Activated T-cell treated with anti-CD3 and anti-CD28 coated beads for 1 hour (primary cell): ENCODE measurements at places on chromosomes 5 and 9.

DNA sequence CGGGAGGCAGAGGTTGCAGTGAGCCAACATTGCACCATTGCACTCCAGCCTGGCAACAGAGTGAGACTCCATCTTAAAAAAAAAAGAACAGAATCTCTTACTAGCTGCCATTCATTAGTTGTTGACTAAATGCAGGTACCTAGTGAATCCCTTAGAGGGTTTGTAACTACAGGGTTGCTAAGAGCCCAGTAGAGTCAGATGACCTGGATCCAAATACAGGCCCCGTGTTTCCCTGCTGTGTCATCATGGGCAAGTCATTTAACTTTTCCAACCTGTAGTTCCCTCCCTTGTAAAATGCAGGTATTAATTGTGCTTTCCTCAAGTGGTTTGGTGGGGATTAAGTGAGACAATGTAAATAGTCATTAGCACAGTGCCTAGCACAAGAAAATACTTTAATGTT, 32.8 kb downstream of the PLAC8L1 start:
- DNase-seq = no peak

DNA sequence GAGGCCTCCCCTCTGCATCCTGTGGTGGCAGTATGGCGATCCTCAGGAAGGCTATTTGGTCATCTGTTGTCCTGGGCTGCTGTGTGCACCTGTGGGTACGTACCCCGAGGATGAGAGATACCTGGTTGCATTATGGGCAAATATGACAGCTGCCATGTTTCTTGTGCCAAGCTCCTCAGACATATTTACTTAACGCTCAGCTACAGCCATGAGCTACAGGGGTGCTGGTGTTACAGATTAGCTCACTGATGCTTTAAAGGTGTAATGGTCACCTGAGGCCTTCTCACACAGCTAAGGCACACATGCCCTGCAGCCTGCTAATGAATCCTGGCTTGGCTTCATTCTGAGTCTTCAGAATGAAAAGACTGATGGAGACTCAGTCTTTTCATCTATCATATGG, 12.0 kb downstream of the NDST1 start:
- no peak for DNase-seq

GRCh38 chr5:4630031-4630430, 510.1 kb upstream of the ADAMTS16 start:
- no peak for DNase-seq

DNA sequence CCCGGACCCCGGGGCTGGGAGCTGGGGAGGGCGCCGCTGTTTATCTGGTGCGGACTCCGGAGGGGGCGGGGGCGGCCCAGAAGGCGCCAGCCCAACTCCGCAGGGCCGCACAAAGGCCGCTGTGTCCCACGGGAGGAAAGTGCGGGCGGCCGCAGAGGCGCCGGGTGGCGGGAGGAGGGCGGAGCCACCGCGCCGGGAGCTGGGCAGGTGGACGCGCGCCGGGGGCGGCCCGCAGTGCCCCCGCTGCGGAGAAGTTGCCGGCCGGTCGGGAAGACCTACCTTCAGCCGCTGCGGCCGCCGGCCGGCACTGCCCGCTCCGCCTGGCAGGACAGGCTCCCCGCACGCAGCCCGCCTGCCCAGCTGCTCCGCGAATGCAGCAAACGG, 43.6 kb downstream of the NACC2 start:
- no peak for DNase-seq

GRCh38 chr9:84315278-84315877, 25.2 kb downstream of the SLC28A3 start:
- peak; percentile 42 for DNase-seq

GRCh38 chr5:143036146-143036927, 266.2 kb downstream of the ARHGAP26 start:
- no peak for DNase-seq

DNA sequence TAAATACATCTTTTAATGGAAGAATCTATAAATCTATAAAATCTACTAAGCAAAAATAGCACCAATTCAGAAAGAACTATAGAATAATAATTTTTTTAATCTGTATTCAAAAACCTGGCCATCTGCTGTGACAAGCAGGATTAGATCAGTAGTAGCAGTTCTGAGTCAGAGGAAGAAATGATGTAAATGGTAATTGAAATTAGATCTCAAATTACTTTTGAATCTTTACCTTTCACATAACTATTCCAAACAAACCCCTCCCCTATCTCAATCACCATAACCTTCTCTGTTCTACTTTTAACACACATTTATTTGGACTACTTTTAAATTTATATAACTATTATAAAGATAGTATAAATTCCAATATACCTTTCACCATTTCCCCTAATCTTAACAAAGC, 727.8 kb upstream of the FAM174A start:
- DNase-seq = no peak

DNA sequence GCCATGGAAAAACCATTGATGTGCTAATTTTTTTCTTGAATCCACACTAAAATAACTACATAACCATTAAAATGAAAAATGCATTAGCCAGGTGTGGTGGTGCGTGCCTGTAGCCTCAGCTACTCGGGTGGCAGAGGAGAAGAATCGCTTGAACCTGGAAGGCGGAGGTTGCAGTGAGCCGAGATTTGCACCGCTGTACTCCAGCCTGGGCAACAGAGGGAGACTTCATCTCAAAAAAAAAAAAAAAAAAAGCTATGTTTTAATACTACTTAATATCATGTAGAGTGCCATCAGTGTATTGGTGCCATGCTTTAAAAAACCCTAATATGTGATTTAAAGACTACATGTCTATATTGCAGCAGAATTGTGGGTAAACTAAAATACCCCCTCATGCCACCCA, 58.9 kb downstream of the NDFIP1 start:
- DNase-seq = no peak

DNA sequence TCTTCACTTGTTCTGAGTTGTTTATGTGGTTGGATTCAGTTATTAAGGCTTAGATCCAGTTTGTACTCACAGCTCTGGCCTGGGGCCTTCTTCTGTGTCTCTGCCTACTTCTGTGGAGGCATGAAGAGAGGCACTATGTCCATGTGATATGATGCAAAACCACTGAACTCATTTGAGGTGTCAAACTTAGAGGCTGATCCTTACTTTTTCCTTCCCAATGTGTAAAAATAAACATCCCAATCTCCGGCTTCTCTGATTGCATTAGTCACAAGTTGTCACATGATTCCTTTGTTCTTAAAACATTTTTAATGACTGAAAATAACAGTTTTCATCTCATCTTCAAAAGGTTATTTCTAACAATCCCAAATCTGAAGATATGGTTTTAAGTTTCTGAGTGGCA, 276.0 kb upstream of the RGMB start:
- DNase-seq = no peak

DNA sequence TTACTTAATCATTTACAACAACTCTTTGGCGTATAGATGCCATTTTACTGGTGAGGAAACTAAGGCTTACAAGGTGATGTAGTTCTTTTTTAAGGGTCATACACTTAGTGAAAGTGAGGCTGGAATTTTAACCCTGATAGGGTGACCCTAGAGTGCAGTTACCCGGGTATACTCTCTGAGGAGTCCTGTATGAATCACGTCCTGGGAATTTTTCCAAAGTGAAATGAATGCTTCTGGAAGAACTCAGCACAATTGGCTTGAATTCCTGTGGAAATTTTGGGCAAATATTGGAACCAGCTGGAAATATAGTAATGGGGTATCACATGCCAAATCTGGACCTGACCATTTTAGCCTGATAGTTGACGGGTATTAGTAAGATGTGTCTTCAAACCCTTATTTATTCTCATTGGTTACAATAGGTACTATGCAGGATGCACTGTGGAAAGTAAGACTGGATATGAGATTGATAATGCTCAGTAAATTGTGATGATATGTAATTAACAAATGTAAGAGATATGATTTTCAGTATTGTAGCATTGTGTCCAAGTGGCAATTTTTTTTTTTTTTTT, 14.8 kb downstream of the SUB1 start:
- DNase-seq = no peak

- DNase-seq = no peak
These were observed 107.0 kb upstream of the MVB12B start for GRCh38 chr9:126219648-126220063.

GRCh38 chr9:70257991-70258691, 637 bp upstream of the SMC5 start:
- DNase-seq = no peak

GRCh38 chr5:98651715-98652114, 121.7 kb upstream of the RGMB start:
- no peak for DNase-seq

GRCh38 chr5:58498340-58498942, 7.2 kb downstream of the GAPT start:
- no peak for DNase-seq

DNA sequence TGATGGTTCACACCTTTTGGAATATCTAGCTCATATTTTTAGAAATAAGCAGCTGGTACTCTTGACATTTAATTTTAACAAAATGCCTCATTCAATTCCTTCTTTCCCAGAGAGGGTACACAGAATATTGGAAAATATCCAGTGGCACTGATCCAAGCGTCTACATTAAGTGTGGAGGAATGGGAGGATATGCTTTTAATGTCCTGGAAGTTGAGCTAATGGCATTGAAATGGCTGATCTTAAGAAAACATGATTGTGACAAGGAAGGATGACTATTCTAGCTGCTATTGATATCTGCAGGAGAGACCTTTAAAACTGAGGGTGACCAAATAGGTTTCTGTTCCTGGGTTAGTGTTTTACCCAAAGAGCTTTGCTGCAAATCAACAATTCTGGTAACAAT, 30.0 kb downstream of the ZNF366 start:
- DNase-seq = no peak

DNA sequence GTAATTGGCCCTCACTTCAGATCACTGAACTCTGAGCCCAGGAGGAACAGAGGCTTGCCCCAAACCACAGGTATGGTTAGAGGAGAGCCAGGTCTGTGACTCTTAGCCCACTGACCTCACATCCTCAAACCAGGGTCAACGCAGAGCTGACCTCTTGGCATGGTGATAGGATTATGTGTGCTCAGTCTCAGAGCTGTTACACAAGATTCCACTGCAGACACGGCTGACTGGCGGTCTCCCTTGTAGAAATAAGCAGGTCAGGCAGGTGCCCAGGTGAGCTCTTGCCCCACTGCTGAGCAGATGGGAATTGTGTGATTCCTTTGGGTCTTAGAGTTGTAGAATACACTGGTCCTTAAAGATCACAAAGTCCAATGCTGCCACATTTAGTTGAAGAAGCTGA, 66.0 kb upstream of the PITX1 start:
- DNase-seq = no peak

GRCh38 chr5:119346394-119346793, 9.4 kb upstream of the TNFAIP8 start:
- DNase-seq = no peak

GRCh38 chr5:2207416-2208238, 324.9 kb upstream of the IRX4 start:
- no peak for DNase-seq

GRCh38 chr9:134411440-134412297, 85.4 kb downstream of the RXRA start:
- DNase-seq = no peak

- DNase-seq = no peak
These were observed 18.2 kb upstream of the CDC20B start for GRCh38 chr5:55191165-55191564.

DNA sequence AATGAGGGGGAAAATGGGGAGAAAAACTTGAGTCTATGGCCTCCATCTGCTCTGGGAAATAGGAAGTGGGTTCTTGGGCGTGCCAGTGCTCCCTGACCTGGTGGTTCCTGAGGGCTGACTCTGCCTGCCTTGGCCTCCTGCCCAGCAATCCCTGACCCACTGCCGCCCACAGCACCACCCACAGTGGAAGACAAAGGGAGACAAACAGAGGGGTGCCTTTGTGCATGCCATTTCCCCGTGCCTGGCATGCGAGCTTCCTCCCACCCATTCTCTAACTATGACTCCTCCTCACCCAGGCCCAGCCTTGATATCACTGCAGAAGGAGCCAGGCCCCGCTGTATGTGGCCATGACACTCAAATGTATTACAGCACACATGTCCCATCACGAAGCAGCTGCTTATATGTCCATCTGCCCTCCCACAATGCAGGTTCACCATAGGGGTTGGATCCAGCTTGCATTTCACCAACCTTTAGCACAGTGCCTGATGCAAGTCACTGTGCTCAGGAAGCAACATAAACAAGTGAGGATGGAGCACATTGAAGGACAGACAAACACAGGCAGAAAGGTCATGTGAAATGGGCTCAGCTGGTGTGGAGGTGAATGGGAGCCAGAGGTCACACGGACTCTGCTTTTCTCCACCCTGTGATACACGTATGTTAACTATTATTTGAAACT, 84.4 kb downstream of the ADRB2 start:
- DNase-seq = no peak

GRCh38 chr5:103298117-103298516, 39.6 kb downstream of the MACIR start:
- no peak for DNase-seq

DNA sequence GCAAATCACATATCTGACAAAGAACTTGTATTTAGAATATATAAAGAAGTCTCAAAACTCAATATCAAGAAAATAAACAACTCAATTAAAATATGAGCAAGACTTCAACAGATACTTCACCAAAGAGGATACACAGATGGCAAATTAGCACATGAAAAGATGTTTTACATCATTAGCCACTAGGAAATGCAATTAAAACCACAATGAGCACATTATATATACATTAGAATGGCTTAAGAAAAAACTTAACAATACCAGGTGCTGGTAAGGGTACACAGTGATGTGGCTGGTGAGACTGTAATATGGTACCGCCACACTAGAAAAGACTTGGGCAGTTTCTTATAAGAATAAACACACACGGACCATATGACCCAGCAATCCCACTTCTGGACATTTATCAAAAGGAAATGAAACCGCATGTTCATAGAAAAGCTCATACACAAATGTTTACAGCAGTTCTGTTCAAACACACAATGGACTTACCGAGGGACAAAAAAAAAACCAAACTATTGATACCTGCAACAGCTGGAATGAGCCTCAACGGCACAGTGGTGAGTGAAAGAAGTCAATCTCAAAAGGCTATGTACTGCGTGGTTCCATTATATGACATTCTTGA, 27.6 kb downstream of the SEMA4D start:
- DNase-seq = no peak

- DNase-seq = peak; percentile 1
These were observed 21.7 kb upstream of the FAT2 start for GRCh38 chr5:151612689-151613427.

GRCh38 chr9:36905101-36906066, 128.7 kb downstream of the PAX5 start:
- DNase-seq = no peak
